Coronary artery (tissue), 2 donors: ENCODE measurements at places on chromosomes 7 and 10.

- no peak for DNase-seq
Observed at GRCh38 chr7:36887969-36888368, 163.7 kb upstream of the AOAH start.

- DNase-seq = peak; percentile 75
Observed at GRCh38 chr10:5534051-5534821, 9.5 kb downstream of the CALML3 start.

GRCh38 chr10:123807444-123808035 lies 84.1 kb downstream of the CPXM2 start:
- DNase-seq = no peak

DNA sequence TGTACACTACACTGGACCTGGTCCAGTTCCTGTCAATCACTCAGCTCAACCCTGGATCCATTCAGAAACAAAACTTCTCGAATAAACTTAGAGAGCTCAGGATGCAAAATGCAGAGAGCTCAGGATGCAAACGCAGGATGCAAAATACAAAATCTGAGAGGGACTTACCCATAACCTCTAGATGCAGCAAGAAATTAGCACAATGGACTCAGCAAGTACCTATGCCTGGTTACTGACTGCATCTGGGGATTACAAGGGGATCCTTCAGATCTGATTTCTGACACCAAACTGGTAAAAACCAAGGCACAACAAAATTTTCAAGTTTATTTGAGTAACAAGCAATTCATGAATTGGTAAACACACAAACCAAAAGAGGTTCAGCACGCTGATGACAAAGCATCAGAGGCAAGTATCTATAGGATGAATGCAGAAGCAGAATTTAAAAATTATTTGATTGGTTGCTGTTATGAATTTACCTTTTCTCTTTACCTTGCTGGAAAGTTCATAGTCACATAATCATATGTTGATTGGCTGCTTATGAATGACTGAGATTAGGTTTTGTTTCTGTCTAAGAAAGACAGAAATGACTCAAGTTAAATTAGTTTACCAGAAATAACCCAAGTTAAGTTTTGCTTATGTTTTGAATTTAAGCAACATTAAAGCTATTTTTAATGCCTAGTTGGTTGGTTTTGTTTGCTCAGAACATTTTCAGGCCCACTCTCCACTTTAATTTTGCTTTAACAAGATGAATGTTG lies 11.4 kb downstream of the GIMAP6 start:
- no peak for DNase-seq

GRCh38 chr10:55400075-55400849 lies 599.2 kb upstream of the PCDH15 start:
- no peak for DNase-seq

DNA sequence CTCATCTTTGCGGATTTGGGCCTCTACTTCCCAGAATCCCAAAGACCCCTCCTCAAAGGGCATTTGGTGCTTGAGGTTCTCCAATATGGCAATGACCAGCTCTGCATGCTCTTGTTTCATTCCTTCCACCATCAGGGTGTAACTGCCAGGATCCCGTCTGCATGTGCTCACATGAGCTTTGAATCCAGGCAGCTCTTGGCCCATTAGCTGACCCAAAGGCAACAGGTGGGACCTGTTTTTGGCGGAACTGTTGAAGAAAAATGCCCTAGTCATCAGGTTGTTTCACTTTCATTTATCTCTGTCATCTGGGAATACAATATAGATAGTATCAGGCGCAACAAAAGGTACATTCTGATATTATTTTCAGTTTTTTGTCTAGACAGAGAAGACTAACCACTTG lies 159.1 kb upstream of the TCF7L2 start:
- no peak for DNase-seq

DNA sequence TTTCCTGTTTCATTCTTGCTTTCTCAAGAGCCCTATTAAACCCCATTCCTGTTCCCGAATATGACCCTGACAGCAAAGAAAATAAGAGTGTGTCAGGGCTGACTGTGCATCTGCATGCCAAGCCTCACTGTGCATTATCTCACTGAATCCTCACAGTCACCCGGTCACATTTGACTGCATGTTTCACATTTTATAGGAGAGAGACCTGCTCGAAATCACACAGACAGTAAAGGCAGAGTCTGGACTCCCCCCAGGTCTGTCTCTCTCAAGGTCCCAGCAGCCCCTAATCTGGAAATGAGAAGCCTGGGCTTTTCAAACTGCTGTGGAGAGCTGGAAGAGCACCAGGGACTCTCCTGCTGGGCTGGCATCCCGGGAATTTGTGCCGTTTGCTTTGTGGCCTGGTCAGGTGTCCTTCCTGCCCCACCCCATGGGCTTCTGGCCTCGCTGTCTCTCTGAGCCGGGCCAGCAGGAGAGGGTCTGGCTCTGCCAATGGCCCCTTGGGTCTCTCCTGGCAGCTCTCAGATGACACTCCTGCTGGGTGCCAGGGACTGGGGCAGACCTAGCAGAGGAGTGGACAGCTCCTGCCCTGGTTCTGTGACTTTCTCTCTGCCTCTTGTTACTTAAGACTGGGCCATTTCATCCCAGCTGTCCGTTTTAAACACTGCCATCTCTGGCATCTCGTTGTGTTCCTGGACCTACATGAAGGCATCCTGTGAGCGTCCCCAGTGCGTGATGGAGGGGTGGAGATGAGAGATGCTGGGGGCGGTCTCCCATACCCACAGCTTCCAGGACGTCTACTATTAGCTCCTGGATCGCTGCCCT lies 173.6 kb downstream of the ARHGAP12 start:
- no peak for DNase-seq

DNA sequence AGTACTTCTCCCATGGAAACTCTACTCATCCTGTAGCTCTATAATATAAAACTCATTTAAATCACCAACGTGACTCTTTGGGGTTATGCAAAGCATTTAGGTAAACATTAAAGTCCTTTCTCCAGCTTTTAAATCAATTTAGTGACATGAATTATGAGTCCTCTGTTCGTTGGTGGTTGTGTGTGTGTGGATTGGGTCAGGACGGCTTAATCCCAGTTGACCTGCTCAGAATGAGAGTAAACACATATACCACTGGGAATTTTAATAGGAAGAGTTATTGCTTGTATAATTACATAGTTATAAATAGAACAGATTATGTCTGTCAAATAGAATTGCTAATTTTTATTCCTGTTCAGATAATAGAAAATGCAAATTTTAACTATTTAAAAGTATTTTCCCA lies 30.7 kb upstream of the ADCY1 start:
- no peak for DNase-seq

- no peak for DNase-seq
Observed at GRCh38 chr10:92891885-92892690, 43.8 kb downstream of the EXOC6 start.

GRCh38 chr10:9863559-9864121 lies 1154.0 kb upstream of the CELF2 start:
- no peak for DNase-seq

DNA sequence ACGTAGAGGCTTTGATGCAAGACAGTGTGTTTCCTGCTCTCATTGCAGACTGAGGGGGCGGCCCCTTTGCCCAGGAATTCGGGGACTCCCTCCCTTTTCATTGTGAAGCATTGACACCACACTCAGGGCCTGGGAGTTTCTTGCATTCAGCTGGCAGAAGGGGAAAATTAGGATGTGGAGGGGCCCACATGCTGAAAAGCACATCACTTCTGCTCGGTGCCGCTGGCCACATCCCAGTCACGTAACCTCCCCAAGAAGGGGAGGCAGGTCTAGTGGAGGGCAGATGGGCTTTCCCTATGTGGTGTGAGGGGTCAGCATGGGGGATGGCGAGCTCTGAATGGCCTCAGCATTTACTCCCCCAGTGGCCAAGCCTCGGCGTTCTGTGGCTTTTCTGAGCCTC lies 47.9 kb downstream of the ADCY1 start:
- DNase-seq = no peak

GRCh38 chr7:40701836-40702551 lies 567.2 kb downstream of the SUGCT start:
- DNase-seq = no peak

DNA sequence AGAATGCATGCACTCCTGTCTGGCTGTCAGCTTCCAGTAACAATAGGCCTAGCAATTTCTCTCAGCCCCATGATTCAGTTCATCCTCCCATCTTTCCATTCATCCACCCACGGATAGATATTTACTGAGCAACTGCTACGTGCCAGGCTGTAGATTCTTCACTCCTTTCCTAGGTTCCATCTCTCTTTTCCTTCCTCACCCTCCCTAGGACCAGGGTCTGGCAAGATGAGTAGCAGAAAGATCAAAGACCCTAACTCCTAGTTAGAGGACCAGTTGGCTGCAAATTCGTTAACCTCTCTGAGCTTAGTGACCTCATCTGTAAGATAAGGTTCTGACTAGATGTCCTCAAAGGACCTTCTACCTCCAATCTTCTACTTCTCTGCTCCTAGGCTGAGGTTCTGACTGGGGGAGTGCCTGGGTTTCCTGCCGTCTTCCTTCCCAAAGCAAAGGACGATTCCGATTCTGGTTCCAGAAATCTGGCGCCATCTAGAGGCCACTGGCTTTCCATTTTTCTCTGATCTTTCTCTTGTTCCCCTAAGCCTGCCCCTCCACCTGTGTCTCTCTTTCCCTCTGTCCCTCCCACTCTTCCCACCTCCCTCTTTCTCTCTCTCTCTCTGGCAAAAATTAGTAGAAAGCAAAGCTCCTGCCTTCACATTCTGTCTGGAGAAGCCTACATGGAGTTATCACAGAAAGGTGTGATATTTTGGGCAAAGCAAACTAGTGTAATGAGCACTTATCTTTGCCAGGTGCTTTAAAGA lies 26.2 kb downstream of the TBATA start:
- no peak for DNase-seq

DNA sequence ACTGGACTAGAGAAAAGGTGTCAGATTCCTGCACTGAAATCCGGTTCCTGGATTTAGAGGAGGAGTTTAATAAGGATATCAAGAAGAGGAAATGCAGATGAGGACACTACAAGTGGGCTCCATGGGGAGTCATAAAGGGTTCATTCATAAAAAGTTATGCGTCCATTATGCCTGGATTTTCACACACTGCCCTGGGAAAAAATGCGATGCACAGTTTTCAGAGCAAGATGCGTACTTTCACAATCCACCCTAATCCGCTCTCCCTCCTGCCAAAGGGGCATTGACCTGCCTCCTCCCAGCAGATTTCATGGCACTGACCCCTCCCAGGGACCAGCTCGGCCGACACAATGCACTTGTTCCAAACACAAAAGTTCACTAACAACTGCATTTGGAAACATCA lies 42.2 kb upstream of the OPALIN start:
- peak; percentile 31 for DNase-seq

GRCh38 chr10:110857265-110858171 lies 14.2 kb upstream of the PDCD4 start:
- DNase-seq = no peak

- DNase-seq = no peak
Observed at GRCh38 chr10:70592746-70593512, 9.6 kb downstream of the PRF1 start.

GRCh38 chr7:116591202-116592040 lies 66.6 kb downstream of the CAV1 start:
- DNase-seq = no peak

DNA sequence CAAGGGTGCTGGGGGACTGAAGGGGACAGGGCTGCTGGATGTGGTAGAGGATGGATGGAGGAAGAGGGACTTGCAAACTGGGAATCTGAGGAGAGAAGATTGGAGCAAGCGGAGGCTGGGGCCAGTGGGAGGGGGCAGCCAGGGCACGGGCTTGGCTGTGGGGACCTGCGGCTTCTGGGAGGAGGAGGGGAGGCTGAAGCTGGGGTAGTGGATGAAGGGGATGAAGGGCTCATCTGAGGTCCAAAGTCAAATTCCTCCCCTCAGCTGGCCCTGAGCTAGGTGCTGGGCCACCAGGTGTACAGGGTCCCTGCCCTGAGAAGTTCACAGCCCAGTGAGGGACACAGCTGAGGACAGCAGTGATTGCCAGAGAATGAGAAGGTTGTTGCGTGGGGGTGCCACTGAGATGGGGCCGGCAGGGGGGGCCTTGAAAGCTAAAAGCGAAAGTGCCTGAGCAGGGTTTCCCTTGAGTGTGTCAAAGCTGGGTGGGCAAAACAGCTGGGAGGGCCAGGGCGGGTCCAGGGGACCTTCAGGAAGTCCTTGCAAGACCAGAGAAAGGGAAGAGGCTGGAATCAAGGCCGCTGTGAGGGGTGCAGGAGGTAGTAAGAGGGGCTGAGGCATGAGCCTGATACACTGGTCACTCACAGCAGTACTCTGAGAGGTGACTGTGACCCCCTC lies 75.2 kb downstream of the MYL10 start:
- peak; percentile 68 for DNase-seq

DNA sequence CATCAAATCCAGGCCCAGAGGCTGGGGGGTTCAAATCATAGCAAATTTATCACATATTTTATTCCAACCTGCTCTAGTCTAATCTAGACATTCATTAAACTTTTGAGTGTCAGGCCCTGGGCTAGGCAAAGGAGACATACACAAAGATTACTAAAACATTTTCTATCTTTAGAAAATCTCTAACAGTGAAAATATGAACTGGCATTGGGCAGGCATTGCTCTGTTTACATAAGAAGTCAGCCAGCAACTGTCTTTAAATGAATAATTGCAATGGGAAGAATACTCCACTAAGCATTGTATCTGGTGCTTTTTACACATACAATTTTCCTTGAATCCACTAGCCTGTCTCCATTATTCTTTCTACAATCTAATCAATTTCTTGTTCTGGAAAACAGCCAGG lies 222.5 kb upstream of the LRRN3 start:
- no peak for DNase-seq

DNA sequence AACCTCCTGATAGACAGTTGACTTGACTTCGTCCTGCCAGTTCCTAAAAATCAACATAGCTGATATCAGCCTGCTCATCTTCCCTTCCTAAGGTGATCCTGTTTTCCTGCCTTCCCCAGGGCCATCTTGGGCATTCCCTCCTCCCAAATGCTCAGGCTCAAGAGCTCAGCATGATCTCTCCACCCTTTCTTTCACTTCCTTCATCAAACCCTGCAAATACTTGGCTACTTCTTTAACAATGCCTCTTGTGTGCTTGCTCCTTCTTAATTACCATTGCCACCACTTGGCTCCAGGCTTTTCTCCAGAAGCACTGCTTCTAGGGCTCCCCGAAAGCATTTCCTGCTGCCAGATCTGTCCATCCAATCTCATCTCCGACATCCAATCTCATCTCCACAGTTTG lies 7.3 kb downstream of the FSCN3 start:
- DNase-seq = no peak

- no peak for DNase-seq
Observed at GRCh38 chr10:36126076-36126475, 484.0 kb upstream of the FZD8 start.

GRCh38 chr10:3865565-3865964 lies 80.6 kb upstream of the KLF6 start:
- DNase-seq = no peak

DNA sequence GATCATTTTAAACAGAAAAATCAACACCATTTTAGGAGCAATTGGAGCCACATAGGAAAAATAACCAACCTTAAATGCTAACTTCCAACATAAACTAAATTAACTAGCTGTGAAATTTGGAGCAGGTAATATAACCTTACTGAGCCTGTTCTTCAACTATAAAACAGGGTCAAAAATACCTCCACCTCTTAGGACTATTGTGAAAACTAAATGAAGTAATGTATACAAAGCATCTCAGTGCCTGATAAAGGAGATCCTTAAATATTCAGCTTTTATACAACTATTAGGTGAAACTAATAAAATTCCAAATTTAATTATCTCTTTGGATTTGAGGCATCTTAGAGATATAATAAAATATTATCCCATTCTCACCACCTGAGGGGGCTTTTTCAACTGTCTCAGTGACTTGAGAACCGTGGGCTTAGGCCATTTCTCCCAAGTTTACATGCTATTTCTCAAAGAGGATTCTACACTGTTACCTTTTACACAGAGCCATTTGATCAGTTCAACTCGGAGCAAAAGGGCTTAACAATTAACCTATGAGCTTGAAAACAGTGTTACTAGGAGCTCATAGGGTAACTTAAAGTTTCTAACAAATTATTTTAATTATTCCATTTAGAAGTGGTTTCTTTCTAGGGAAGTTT lies 165.0 kb upstream of the ASAH2 start:
- no peak for DNase-seq
